ENCODE measurements at places on chromosomes 3 and 15.

DNA sequence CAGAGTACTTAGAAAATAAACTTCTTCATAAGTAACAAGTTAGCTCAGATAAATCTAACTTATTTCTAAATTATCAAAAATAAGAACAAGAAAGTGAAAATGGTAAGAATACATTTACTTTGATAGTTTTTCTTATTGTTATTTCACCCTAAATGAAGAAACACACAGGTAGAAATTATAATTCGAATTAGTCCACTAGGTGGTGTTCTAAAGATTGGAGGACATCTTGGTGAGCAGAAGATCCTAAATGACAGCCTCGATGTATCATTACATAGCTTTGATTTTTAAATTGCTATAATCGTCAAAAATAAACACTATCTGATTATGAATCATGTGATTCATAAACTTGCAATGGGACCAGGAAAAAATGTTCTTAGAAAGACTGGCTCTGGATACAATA, 280.8 kb upstream of the UBE2E2 start:
- DNase-seq, result no peak

GRCh38 chr15:98667521-98668179, 19.3 kb downstream of the IGF1R start:
- no peak for DNase-seq

DNA sequence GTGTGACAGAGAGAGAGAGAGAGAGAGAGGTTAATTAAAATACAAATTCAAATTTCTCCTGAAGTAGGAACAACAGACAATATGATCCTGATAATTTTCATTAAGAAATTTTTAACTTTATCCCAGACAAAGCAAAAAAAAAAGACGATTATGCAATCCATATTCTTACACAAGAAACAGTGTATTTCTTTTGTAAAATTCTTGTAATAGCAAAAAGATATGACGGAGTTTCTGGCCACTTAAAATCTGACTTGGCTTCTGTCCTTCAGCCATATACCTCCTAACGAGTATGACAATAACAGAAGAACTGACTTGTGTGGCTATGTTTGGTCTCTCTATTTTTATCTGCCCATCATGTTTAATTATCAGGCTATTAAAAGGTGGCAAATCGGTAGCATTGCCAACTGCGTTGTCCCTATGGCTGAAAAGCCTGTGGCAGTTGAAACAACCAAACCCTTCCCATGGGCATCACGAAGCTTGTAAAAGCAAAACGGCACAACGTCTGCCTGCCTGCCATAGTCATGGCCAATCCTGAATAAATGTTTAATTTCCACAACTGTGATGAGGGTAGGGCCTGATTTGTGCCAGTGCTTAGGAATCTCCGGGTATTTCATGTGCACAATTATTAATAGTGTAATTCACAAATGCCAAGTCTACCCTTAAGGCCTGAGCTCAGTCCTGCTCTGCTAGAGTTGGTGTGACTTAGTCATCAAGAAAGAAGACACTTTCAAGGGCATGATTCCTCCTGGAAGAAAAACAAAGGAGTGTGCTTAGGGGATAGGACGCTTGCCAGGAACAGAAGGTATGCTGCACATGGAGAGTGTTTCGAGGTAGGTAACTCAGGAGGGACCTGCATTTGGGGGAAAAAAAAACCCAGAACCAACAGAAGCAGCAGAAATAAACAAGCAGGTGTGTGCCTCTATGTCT, 1090.2 kb downstream of the FHIT start:
- no peak for DNase-seq

DNA sequence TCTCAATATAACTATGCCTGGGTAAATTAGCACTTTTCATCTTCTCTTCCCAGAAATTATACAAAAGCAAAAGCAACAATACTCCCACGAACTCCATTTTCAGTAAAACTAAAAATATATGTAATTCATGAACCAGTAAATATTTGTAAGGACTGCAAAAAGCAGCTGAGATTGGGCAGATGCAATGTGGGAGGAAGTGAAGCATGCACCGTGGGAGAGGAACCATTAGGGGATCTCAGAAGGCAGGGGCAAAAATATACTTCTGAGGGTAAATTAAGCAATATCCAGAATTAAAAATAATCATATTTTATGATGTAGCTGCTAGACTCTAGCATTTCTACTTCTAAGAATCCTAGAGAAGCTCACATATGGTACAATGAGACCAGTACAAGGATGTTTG, 20.2 kb downstream of the CFAP91 start:
- no peak for DNase-seq

DNA sequence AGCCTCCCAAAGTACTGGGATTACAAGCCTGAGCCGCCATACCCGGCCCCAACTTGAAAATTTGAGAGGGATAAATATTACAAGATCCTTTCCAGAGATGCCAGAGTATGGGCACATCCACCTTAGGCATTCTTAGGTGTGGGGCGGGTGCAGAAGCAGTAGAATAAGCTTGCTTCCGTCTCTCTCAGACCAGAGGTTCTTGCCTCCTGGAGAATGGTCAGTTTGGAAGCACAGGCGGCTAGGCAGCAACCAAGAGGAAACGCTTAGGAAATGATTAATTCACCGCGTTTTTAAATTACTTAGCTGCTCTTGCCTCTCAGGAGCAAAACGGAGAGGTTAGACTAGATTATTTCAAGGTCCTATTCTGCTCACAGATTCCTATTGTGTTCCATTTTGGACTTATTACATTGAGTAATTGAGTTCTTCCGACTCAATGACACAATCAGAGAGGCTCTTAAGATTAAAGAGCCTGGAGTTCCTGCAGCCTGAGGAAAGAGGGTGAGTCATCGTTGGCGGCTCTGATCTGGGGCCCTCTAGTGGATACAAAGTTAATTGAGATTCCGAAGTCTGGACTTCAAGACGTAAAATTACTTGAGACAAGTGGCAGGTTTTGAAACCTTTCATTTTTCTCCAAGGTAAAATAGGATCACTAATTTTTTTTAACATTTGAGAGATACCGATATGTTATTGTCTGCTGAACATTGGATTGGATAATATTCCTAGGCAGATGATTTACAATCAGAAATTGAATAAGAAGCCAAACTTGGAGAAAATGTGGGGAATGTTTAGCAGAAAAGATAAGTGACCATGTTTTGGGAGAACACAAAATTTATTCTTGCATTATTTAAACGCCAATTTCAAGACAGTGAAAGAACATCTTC, 5.8 kb upstream of the TOPAZ1 start:
- peak; percentile 49 for DNase-seq

DNA sequence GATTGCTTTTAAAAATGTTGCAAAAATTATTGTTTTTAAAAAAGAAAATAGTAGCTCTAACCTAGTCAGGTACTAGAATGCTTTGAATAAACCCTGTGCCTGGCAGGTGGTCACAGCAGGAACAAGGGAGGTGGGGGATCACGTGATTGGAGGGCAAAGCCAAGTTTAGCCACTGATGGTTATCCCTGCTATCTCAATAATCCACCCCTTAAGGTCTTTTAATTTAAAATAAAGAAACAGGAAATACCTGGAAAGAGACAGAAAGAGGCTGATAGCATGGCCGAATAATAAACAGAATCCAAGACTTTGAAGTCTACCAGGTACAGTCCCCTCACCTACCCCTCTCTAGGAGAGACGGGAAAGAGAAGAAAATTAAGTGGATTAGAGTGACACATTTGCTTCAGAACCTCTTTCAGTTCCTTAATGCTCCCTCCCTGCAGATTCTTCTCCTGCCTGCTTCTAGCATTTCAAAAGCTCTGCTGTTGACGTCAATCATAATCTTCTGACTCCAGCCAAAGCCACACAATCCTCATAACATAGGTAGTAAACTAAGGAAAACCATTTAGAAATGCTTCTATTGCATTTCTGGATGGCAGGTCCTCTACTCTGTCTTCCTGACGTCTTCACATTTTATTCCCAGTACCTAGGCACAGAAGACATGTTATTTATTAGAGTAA, 303.4 kb upstream of the MME start:
- DNase-seq, result no peak
